Caco-2 (cell line): ENCODE measurements at places on chromosomes 7 and 10. TPM values are rescaled to one million over a fixed set of nuclear protein-coding genes. Genes with fewer than 3 reads are reported as not detected.
A peak's percentile ranks its signal among the peaks of the same experiment; 100 is the strongest.

Gene PRSS37
- not detected in 2 replicates for total RNA-seq

Gene SMNDC1
- 51.6 and 52.4 TPM in 2 replicates for total RNA-seq

Gene UPK3B
- 5.3 and 9.1 TPM in 2 replicates for total RNA-seq

Gene CPN1
- 24.3 and 24.9 TPM in 2 replicates for total RNA-seq

Gene RPP38
- total RNA-seq, result 40.1 and 40.7 TPM in 2 replicates

Gene INHBA
- 0.52 and 0.72 TPM in 2 replicates for total RNA-seq

Gene TMEM229A
- 0.50 and 0.88 TPM in 2 replicates for total RNA-seq

Gene LIPJ
- not detected in 2 replicates for total RNA-seq

Gene JCAD
- total RNA-seq, result 10.0 and 13.0 TPM in 2 replicates

Gene MNX1
- 34.0 and 36.5 TPM in 2 replicates for total RNA-seq

DNA sequence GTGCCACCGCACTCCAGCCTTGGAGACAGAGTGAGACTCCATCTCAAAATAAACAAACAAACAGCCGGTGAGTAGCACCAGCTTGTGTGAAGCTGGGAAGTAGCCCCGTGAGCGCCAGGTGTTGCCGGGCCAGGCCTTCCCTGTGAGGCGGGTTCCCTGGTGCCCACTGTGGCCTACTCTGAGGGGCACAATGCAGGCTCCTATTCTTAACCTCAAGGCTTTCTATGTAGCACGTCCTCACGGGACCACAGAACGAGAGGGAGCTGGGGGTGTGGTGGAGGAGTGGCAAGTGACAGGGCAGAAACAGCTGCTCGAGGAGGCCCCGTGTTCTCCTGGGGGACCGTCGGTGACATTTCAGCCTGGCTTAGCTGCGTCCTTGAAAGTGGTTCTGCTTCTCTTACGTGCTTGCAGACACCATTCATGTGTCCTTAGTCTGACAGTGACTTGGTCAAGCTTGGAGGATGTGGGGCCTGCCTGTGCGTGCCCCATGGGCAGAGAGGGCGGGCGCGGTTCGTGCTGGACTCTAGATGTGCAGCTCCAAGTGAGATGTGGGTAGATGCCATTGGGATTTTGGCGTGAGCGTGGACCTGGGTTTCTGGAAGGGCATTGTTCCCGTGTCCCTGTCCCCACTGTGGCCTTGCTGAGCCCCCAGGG, 116.6 kb downstream of the NKX6-2 start:
- no peaks in the 10 kb centered on the region for H3K27me3 ChIP-seq
- H3K4me1 ChIP-seq, result no peaks in the 10 kb centered on the region
- no peaks in the 10 kb centered on the region for H3K36me3 ChIP-seq
- H3K4me3 ChIP-seq, result no peak overlapping the region
- no peak overlapping the region for H3K27ac ChIP-seq

DNA sequence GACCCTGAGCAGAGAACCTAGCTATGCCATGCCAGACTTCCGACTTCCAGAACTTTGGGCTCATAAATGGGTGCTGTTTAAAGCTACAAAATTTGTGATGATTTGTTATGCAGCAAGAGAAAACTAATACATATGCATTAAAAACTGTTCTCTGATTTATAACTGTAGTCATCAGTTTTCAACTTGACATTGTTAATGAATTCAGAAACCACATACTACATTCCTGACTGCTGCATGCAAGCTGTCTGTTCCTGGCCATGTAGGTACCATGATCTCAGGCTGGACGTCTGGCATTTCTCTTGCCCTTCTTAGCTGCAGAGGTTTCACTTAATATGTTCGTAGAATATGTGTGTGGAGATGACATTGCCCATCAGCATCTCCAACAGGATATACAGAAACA, 28.4 kb downstream of the MKX start:
- no peak for DNase-seq
- H3K27ac ChIP-seq, result no peak overlapping the region
- no peak overlapping the region for H3K4me3 ChIP-seq

DNA sequence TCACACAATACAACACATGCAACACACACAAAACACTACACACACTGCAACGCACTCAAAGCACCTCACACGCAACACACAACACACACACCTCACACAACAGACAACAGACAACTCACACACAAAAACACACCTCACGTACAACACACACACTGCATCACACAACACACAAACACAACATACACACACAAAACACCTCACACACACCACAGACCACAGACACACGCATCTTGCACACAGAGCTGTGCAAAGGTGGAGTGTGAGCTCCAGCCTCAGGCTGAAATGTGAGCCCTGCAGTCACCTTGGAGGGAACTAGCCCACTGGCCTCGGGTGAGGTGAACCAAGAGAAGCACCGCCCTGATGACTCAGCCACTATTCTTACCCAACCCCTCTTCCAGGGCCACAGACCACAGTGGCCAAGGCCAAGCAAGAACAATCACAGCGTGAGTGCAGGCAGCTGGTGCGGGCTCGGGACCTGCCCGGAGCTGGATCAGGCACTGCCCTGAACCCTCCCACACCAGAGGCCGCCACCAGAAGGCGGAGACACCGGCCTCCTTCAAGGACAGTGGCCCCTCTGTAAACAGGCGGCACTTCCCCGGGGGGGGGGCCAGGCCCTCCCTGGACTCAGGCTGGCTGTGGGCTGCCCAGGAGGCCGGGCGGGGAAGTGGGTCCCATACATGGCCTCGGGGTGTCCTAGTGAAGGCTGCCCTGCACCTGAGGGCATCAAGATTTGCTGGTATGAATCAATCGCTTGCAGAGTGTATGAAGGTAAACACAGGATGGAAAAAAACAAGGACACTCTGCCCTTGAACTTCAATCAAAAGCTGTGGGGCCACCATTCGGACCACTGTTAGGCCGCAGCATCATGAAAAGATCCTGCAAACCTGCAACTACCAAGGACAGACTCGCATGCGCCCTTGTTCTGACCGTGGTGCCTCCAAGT, 106.7 kb downstream of the TNS3 start:
- no peak overlapping the region for H3K27ac ChIP-seq
- DNase-seq, result peak; percentile 84
- no peaks in the 10 kb centered on the region for H3K27me3 ChIP-seq
- H3K4me1 ChIP-seq, result peaks cover 63% of the 10 kb centered on the region

DNA sequence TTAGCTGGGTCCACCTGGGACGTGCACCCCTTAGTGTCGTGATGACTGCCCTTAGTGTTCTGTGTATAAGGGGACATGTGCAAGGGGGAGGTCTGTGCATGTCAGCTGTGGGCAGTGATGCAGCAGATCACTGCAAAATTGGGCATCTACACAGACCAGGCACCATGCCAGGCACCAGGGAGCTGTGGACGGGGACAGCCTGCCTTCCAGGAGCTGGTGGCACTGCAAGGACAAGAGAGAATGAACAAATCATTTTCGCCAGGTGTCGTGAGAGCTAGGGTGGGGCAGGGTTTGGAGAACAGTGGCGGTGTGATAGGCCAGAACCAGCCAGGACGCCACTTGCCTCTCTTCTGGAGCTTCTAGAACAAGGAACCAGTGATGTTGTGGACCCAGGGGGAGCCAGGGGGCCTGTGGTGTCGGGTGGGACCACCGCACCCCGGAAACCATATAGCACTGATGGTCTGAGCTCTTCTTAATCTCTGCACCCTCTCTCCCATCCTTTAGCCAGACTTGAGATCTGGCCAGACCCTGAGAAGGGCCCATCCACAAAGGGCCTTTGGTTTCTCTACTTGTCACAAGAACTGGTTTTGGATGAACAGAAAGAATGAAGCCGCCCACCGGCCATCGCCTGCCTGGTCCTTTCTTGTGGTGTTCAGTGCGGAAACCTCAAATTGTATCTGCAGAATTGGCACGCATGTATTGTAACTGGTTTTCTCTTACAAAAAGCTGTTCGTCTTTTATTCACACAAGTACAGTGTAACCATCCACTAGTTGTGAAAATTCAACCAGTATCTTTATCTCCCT, 30.7 kb downstream of the PRF1 start:
- H3K27ac ChIP-seq, result no peak overlapping the region
- H3K4me3 ChIP-seq, result no peak overlapping the region
- DNase-seq, result no peak
- no peaks in the 10 kb centered on the region for H3K27me3 ChIP-seq
- no peaks in the 10 kb centered on the region for H3K4me1 ChIP-seq

- no peaks in the 10 kb centered on the region for H3K36me3 ChIP-seq
- DNase-seq, result no peak
- peaks cover 13% of the 10 kb centered on the region for H3K4me1 ChIP-seq
- H3K27ac ChIP-seq, result no peak overlapping the region
Observed at GRCh38 chr10:26432938-26433337, 5.2 kb upstream of the APBB1IP start.

- no peak for DNase-seq
- H3K27ac ChIP-seq, result no peak overlapping the region
- no peaks in the 10 kb centered on the region for H3K36me3 ChIP-seq
- H3K27me3 ChIP-seq, result no peaks in the 10 kb centered on the region
- no peak overlapping the region for H3K4me3 ChIP-seq
Observed at GRCh38 chr7:34735526-34735925, 77.5 kb downstream of the NPSR1 start.

DNA sequence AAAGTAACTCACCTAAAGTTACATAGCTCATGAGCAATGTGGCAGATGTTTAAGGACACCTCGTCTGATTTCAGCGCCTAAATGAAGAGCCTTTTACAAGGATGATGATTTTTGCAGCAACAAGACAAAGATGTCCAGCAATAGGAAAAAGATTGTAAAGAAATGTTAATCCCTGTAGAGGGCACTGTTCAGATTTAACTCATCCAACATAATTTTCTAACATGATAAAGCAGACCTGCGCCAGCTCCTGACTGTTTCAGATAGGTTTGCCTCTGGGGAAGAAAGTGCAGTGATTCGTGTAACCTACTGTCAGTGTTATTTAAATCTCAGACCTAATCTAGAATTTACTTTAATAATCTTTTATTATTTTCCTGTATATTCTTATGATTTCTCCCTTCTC, 595.2 kb downstream of the AUTS2 start:
- no peak overlapping the region for H3K27ac ChIP-seq
- DNase-seq, result no peak
- H3K4me3 ChIP-seq, result no peak overlapping the region
- no peaks in the 10 kb centered on the region for H3K27me3 ChIP-seq
- no peaks in the 10 kb centered on the region for H3K4me1 ChIP-seq
- no peaks in the 10 kb centered on the region for H3K36me3 ChIP-seq

- H3K4me1 ChIP-seq, result peaks cover 10% of the 10 kb centered on the region
- DNase-seq, result no peak
- H3K27ac ChIP-seq, result no peak overlapping the region
- H3K36me3 ChIP-seq, result no peaks in the 10 kb centered on the region
- H3K4me3 ChIP-seq, result no peak overlapping the region
Observed at GRCh38 chr7:95658676-95659075, 62.4 kb upstream of the PDK4 start.

DNA sequence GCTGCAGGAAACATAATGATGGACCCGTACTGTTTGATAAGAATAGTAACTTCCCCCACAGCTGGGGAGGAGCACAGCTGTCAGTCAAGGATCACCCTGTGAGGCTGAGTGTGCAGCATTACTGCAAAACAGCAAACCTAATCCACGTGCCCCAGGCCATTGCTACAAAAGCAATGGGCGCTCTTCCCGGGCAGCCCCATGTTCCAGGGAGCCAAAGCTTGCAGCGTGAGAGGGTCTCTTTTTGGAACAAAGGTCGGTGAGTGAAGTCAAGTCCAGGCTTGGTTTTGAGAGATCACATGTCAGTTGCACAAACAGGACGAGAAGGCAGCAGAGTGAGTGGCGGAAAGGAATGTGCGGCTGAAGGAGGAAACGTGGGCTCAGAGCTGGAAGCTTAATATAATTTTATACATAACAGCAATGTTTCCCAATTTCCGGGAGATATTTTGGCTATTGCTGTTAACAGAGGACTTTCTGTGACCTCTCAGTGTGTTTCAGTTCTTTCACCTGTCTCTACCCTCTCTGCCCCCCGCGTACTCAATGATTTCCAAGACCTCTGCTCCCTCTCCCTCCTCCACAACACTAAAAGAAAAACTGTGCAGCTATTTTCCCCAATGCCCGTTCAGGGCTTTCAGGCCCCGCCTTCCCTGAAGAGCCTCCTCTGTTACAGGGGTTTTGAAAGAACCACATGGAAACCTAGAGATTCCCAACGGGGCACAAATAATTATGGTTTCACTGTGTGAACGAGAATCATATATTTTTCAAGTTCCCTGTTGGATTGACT, 128.9 kb downstream of the MTPAP start:
- peak overlapping the region; percentile 22 for H3K4me3 ChIP-seq
- H3K27ac ChIP-seq, result peak overlapping the region; percentile 94
- no peaks in the 10 kb centered on the region for H3K27me3 ChIP-seq
- peaks cover 11% of the 10 kb centered on the region; the same call in 1 of the 2 replicates for H3K4me1 ChIP-seq
- H3K36me3 ChIP-seq, result no peaks in the 10 kb centered on the region

DNA sequence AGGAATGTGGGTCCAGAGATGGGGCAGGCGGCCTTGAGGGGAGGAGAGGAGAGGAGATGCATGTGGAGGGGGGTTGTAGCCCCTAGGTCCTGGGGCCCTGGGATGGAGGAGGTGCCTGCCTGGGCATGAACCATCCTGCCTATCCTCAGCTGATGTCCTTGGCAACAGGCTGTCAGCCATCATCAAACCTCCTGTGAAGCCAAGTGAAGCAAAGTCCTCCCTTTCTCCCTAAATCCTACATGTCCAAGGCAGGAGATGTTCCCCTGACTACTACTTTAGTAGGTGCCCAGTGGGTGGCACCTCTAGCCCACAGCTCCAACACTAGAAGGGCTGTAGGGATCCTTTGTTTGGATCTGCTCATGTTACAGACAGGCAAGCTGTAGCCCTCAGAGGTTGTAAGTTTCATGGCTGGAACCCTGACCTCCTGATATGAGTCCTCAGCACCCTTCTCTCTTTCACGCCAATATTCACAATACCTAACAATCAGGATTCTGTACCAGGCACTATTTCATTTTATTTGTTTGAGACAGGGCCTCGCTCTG, 66.6 kb upstream of the SYPL1 start:
- no peaks in the 10 kb centered on the region for H3K27me3 ChIP-seq
- DNase-seq, result no peak
- no peaks in the 10 kb centered on the region for H3K36me3 ChIP-seq
- H3K27ac ChIP-seq, result no peak overlapping the region
- H3K4me1 ChIP-seq, result no peaks in the 10 kb centered on the region

DNA sequence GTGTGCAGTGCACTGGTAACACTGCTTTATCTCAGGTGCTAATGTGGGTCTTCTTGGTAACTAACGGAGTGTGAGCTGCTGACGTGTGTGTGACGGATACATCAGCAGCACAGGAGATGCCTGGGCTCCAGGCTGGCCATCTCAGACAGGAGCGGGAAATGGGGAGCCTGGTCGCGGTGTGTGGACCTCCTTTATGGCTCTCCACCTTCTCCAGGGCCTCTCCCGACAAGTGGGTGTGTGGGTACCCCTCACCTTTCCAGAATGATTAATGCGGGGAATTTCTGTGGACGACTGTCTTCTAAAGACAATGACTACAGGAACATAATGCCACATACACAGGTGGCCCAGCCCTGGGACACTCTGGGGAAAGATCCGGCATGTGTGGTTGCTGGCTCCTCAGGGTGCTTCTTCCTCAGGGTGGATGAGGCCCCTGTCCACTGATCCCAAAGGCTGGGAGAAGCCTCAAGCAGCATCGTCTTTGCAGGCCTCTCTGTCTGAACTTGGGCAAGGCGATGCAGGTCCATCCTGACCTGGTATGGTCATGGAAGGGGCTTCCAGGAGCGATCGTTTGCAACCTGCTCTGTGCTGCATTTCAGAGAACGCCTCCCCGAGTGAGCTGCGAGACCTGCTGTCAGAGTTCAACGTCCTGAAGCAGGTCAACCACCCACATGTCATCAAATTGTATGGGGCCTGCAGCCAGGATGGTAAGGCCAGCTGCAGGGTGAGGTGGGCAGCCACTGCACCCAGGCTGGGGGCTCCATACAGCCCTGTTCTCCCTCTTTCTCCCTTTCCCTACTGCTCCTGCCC, 20.3 kb upstream of the CSGALNACT2 start:
- no peaks in the 10 kb centered on the region for H3K27me3 ChIP-seq
- H3K36me3 ChIP-seq, result no peaks in the 10 kb centered on the region
- no peaks in the 10 kb centered on the region for H3K4me1 ChIP-seq
- peak; percentile 33 for DNase-seq
- H3K27ac ChIP-seq, result no peak overlapping the region
